HT-29 (cell line): ENCODE measurements at places on chromosomes 7 and 10.

- DNase-seq = no peak
Observed at GRCh38 chr10:126073606-126074005, 177.2 kb downstream of the FANK1 start.

- DNase-seq = no peak
Observed at GRCh38 chr7:147651601-147652000, 939.0 kb upstream of the C7orf33 start.

DNA sequence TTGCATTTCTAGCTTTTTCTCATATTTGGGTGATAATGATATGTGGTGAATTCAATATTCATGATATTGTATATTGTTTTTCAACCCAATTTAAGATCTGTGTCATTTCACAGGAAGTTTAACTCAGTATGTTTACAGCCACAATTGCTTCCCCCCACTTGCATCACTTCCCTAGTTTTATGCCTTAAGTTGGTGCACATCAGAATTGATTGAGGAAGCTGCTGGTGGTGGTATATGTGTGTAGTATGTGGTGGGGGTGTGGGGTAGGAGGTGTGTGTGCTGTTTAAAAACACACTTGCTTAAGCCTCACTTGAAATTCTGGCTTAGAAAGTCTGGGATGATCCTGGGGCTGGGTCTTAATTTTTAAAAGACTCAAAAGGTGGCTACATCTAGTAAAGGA, 245.1 kb upstream of the AOAH start:
- no peak for DNase-seq

DNA sequence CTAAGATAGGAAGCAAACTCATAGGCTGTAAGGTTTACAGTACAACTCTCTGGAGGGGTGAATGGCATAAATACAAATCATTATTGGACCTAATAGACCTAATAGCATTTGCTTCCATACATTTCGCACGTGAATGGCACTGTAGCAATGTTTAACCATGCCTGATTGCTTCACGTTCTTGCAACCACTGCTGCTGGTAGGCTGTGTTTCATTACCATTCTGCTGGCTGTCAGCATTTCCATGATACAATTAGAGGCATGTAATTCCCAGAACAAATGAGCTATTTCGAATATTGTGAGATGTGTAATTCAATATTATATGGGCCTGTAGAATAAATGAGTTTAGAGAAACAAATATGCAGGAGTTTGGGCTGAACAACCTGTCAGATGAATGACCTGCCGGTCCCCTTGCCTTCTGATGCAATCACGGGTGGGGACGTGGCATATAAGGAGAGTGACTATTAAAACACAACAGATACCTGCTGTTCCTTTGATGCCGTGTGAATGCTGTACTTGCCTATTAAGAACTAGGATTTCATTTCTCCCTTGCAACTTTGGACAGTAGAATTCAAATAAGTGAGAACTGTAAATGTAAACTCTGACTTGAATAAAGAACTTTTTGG, 393.4 kb downstream of the ACTR3B start:
- DNase-seq = no peak
